ENCODE measurements at places on chromosomes 7 and 10.

DNA sequence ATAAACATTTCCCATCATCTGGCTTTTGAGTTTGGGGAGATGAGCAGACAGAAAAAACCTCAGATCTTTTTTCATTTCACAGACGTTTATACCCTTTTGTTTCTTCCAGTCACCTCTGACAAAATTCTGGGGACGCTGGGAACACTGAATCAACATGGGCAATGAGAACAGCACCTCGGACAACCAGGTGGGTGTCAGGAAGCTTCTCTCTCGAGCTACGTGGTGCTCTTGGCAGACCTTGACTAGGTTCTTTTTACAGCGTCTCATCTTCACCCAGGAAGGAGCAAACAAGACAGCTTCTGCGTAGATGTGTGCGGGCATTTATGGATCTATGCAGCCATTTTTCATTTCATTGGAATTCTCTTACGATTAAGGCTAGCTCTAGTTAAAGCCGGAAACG lies 32.9 kb downstream of the TACC2 start:
- no peak for DNase-seq

GRCh38 chr7:84297616-84298015 lies 103.0 kb upstream of the SEMA3A start:
- DNase-seq = no peak

DNA sequence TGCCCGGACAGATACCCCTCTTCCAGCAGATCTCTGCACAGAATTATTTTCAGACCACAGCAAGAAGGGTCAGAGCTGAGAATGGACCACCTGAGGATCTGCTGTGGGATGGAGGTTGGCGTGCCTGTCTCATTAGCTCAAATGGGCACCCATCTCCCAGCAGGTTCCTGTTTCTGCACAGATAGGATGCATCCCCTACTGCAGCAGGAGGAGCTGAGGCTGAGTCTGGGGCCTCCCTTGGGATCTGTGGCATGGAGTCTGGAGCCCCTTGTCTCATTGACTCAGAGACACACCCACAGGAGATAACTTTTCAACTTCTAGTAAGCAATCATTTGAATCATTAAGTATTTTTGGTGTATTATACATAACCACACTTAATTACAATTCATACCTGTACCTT lies 212.7 kb downstream of the ADK start:
- DNase-seq = no peak

GRCh38 chr10:491667-492424 lies 197.6 kb downstream of the DIP2C start:
- no peak for DNase-seq

DNA sequence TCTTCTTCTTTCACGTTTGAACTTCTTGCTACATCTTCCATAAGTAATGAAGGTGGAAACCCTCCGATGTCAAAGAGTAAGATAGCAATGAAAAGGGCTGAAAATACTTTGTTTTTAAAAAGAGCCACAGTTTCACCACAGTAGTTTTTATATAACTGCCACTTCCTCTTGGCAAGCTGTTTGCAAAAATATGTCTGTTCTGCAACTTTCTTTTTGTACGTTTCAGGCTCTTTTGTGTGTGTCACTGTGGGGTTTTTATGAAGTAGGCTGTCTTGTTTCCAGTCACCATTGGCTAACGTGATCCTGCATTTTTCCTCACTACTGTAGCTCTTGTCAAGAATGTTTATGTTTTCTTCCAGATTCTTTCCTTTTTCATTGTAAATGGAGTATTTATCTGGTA lies 55.6 kb downstream of the SLC16A9 start:
- no peak for DNase-seq

GRCh38 chr7:85119934-85120333 lies 66.9 kb downstream of the SEMA3D start:
- DNase-seq = no peak

DNA sequence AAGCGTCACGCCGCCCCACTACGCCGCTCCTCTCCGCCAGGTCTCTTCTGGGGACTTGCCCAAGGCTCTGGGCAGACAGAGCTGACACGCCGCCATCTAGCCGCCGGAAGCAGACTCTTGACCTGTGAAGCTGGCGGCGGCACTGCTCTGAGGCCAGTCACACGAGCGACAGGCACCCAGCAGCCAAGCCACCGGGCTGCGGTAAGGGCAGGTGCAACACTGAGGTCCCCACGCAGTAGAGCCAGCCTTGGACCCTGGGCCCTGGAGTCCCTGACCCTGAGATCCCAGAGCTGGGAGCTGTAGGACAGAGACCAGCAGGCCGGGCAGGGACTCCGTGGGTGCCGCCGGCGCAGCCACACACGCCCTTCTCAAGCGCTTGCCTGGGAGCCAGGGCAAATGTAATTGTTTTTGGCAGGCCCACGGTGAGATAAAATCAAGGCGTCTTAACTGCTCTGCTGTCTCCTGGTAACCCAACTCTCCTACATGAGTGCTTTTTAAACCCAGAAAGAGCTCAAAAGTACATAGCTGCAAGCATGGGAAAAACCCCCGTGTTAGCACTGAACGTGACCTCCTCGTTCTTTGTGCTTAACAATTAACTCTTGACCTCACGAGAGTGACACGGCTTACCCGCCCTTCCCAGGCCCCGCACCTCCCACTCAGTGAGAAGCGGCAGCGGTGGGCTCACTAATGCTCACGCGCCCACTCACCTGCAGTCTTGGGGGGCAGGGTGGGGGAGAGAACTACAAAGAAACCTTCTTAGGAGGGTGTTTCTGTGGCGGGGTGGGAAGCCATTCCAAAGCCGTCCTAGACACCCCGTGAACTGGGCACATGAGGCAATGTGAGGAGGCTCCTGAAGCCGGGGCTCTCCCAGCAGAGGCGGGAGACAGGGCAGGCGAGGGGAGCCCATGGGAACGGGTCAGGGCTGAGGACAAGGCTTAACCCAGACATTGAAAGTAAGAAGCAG lies 8.5 kb downstream of the GPER1 start:
- no peak for DNase-seq

- DNase-seq = peak; percentile 18
Observed at GRCh38 chr7:131604841-131605279, 48.4 kb upstream of the PODXL start.

DNA sequence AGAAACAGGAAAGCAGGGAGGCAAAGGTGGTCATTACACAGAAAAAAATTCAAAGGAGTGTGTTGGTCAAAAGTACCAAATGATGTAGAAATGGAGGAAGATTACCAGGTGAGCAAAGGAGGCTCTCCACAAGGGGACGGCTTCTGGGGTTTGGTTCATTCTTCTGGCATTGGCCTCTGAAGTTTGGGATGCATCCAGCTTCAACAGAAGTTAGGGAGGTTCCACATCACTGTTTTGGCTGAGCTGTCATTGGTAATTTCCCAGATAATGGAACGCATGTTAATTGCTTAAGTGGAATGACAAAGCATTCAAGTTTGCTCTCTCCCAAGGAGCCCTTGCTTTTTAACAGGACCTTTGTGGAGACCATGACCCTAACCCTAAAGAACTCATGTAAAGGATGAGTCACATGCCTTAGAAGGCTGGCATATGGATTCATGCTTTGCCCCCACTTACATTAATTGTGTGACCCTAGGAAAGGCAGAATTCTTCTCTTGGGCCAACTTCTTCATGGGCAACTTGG lies 398.6 kb downstream of the GPAM start:
- DNase-seq = no peak

GRCh38 chr7:105816954-105817615 lies 59.3 kb downstream of the ATXN7L1 start:
- peak; percentile 67 for DNase-seq

- no peak for DNase-seq
Observed at GRCh38 chr7:55132890-55133551, 114.2 kb downstream of the EGFR start.

DNA sequence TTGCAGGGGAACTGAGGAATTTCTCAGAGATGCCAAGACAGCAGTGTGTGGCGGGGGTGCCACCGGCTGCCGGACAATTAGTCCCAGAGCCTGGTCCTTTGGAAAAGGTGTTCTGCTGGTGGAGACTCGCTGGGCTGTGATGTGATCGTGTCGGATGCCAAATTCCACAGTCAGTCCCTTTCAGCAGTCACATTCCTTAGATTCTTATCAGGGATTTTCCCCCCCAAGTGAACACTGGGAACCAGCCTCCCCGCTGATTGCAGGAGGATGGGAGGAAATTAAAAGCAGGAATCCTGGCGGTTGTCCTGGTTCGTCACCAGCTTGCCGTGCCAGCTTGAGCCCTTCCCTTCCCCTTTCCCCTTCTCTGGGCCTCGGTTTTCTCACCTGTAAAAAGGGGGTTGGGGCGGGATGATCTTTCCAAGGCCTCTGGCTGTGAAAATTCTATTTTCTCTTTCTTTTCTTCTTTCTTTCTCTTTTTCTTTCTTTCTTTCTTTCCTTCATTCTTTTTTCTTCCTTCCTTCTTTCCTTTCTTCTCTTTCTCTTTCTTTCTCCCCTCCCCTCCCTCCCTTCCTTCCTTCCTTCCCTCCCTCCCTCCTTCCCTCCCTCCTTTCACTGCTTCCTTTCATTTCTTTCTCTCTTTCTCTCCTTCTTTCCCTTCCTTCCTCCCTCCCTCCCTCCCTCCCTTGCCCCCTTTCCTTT lies 39.6 kb downstream of the COL26A1 start:
- no peak for DNase-seq

DNA sequence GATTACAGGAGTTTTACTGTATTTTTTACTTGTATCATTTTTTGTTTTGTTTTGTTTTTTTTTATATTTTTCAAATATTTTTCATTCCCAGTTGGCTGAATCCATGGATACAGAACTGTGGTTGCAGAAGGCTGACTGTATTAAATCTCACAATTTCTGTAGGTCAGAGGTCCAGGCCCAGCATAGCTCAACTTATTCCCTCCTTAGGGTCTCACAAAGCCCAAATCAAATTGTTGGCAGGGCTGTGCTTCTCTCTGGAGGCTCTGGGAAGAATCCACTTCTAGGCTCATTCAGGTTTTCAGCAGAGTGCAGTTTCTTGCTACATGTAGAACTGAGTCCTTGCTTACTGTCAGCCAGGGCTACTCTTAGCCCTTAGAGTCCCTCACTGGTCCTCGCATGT lies 22.6 kb downstream of the TSPAN14 start:
- no peak for DNase-seq

GRCh38 chr7:158325530-158326381 lies 261.9 kb downstream of the PTPRN2 start:
- peak; percentile 44 for DNase-seq

DNA sequence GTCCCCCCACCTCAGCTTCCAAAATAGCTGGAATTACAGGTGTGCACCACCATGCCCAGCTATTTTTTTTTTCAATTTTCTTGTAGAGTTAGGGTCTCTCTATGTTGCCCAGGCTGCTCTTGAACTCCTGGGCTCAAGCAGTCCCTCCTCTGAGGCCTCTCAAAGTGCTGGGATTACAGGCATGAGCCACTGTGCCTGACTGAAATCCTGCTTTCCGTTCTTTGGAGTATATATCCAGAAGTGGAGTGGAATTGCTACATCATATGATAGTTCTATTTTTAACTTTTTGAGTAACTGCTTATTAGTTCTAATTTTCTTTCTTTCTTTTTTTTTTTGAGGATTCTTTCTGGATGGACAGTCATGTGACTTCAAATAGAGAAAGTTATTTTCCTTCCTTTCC lies 62.9 kb upstream of the ZMIZ2 start:
- DNase-seq = no peak

GRCh38 chr10:98039690-98040381 lies 9.4 kb upstream of the CRTAC1 start:
- DNase-seq = no peak

Data from NCI-H526 (cell line).